ENCODE measurements at places on chromosomes 16 and 17.

- DNase-seq = peak; percentile 54
Measured at GRCh38 chr17:78912082-78912481, 9.1 kb upstream of the CEP295NL start.

DNA sequence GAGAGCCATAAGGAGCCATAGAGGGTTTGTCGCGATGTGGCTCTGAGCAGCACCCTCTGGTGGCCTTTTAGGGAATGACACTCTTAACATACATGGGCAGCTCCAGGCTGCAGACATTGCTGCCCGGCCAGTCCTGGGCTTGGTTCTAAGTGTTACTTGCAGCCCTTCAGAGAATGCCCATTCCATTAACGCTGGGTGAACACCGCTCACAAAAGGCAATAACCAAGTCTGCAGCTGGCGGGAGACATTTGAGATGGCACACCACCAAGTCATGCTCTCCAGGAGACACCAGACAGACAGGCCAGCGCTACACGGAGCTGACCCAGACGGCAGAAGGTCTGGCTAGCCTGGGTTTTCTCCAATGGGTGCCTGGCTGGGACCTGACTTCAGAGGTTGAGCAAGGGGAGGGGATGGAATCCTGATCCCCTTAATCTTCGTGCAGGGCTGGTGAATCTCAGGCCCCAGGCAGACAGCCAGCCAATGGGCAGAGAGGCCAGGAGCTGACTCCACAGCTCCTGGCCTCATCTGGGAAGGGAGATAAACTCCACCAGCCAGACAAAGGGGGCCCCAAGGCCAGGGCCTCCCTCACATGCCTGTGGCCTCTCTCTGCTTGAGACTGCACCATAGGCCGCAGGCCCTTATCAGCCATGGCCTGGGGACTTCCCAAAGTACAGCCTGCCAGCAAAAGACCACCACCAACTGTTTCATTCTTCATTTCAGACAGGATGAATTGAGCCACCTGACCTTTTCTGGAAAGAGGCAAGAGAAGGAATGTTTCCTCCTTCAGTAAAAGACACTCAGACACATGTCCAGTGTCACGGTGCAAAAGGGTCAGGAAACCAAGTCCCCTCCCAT, 58.8 kb downstream of the ZDHHC7 start:
- peak; percentile 96 for DNase-seq

GRCh38 chr17:55053855-55054254, 85.3 kb downstream of the STXBP4 start:
- no peak for DNase-seq

GRCh38 chr17:74431568-74432423, at the start of gene GPRC5C:
Gene GPRC5C, plus strand, starts transcription at chr17:74432088. Its CDS starts 7,689 bp downstream, at chr17:74439777.
- DNase-seq = peak; percentile 85

GRCh38 chr16:29816694-29817441, 916 bp downstream of the PAGR1 start:
- peak; percentile 96 for DNase-seq

DNA sequence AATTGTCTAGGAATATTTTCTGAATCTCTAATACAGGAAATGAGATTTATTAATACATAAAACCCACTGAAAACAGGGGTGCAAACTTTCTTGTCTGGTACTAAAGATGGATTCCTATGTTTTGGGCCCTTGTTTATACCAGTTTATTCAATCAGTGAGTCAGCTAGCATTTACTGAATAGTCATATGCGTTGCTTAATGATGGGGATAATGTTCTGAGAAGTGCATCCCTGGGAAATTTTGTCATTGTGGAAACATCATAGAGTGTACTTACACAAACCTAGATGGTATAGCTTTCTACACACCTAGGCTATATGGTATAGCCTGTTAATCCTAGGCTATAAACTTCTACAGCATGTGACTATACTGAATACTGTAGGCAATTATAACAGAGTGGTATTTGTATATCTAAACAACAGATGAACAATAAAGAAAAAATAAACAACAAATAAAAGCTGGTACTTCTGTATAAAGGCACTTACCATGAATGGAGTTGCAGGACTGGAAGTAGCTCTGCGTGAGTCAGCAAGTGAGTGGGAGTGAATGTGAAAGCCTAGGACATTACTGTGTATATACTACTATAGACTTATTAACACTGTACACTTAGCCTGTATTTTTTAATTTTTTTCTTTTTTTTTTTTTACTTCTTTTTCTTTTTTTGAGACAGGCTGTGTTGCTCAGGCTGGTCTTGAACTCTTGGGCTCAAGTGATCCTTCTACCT, 63.7 kb downstream of the SIAH1 start:
- DNase-seq = peak; percentile 84

- DNase-seq = no peak
Measured at GRCh38 chr16:56005958-56006357, 130.8 kb upstream of the CES5A start.

DNA sequence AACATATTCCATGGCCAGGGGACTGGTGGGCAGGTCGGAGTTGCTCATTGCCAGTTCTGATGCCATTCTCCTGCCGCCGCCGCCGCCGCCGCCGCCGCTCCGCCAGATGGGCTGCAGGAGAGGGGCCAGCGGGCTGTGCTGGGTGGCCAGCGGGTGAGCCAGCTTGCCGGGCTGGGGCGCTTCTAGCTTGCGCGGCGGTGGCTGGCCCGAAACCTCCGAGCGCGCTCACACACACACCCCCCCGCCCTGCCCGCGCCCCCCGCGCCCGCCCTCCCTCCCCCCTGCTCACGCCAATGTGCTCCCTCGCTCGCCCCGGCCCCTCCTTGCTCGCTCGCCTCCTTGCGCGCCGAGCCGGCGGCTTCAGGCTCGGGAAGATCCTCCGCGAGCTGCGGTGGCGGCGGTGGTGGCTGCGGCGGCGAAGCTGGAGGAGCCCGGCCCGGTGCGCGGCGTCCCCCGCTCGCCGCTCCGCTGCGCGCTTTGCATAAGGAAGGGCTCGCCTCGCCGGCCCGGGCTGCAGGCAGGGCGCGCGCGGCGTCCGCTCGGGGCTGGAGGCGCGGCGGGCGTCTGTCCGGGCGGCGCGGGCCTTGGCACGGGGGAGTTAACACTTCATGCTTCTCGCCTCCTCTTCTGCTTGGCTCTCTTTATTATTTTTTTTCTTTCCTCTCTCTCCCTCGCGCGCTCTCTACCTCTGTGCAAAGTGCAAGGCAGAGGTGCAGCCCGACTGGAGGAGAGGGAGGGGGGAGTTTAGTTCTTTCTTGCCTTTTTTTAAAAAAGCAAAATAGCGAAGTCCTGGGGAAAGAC, 500 bp downstream of the MAF start:
- peak; percentile 96 for DNase-seq

GRCh38 chr17:9968881-9969280, 63.8 kb upstream of the RCVRN start:
- no peak for DNase-seq

DNA sequence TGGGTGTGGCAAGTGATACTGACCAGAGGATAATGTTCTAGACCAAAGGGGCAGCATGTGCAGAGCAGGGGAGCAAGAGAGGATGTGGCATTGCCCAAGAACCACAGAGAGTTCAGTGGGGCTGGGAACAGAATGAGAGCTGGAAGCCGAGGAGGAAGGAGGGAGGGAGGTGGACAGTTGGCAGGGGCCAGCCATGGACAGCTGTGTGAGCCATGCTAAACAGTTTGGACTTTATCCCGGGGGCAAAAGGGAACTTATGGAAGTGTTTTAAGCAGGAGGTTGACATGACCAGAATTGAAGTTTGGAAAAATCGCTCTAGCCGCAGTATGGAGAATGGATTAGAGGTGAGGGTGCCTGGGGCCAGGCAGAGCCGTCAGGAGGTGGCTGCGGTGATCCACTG, 29.4 kb upstream of the TMEM132E start:
- DNase-seq = no peak

- peak; percentile 27 for DNase-seq
Measured at GRCh38 chr16:88334778-88335720, 47.7 kb upstream of the ZNF469 start.

DNA sequence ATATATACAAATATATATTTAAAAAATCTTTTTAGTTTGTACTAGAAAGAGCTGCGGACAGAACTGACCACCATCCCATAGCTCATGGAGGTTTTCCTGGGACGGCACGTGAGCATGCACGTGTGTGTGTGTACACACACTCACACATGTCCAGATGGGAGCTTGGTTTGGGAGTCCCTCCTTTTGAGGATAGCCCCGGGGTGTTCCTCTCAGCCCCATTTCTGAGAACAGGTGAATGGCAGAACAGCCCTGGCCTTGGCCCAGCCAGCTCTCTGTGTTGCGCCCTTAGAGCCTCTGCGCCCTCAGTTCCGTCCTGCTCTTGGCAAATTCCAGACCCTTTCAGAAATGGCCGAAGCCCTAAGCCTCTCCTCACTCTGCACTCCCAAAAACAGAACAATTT, 70.1 kb downstream of the AMFR start:
- DNase-seq = peak; percentile 70

DNA sequence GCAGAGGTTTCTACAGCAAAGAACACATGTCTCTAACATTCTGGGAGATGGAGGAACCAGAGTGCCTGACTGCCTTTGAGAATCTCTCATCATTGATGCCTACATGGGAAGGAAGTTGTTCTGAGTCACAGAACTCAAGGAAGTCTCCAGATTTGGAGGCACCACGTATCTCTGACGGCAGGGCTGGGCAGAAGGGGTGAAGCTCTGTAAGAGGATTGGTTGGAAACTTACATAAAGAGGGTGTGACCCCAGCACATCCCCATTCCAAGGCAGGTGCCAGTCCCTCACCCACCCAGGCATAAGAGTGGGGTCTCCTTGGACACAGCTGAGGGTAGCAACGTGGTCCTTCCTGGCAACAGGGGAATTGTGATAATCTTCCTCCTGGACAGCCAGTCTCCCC, 17.4 kb downstream of the TNFRSF13B start:
- no peak for DNase-seq

GRCh38 chr16:23434380-23434779, 18.6 kb downstream of the COG7 start:
- no peak for DNase-seq

- DNase-seq = no peak
Measured at GRCh38 chr16:60763869-60764268, 1272.4 kb downstream of the CDH8 start.

- DNase-seq = peak; percentile 81
Measured at GRCh38 chr17:50660042-50660886, 25.6 kb downstream of the ABCC3 start.

DNA sequence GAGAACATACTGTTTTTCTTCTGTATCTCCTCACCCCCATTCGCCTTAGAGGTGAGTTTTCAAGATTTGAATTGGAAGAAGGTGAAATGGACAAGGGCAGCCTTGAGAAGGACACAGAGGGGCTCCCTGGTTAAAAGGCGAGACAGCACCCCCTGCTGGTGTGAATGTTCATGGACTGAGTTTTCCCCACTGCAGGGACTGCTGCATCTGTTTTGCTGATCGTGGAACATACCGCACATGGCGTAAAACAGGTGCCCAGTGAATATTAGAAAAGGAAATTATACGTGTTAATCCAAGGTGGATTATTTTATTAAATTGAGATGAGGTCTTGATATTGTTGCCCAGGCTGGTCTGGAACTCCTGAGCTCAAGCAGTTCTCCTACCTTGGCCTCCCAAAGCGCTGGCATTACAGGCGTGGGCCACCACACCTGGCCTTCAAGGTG, 54.5 kb downstream of the NDE1 start:
- DNase-seq = peak; percentile 96

DNA sequence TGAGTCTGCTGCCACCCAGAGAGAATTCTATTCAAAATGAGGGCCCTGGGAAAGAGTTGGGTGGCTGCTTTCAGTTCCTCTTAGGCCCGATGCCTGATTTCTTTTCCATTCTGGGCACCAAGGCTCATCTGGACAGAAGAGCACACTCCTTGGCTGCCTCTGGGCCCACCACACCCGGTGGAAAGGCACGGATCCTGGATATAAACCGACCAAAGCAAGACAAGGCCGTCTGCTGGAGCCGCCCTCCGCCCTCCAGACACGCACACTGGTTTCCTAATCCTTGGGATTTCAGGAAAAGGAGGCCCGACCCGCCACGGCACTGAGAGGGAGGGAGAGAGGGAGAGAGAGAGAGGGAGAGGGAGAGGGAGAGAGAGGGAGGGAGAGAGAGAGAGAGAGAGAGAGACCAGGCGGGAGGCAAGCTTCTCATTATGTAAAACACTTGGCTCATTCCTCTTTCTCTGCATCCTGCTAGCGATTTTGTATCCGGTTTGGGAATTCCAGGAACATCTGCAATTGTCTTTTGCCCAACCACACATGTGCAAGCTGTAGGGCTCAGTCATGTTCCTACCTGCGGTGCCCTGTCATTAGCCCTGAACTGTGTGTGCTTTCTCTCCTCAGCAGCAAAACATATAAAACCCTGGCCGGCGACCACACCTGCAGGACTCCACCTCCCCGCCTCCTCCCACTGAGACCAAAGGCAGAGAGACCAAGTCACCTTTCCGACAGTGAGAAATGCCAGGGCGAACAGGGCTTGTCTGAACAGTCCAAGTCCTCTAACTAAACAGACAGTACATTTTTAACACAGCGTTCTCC, 347.2 kb downstream of the SOX9 start:
- DNase-seq = no peak

GRCh38 chr17:27593232-27593856, 37.6 kb upstream of the LGALS9 start:
- peak; percentile 2 for DNase-seq

GRCh38 chr16:85872734-85873133, 26.2 kb upstream of the IRF8 start:
- DNase-seq = no peak

GRCh38 chr16:56657555-56658326, at the start of gene MT1F:
Gene MT1F, plus strand, starts transcription at chr16:56657959. Its CDS starts 100 bp downstream, at chr16:56658059.
- DNase-seq = no peak

DNA sequence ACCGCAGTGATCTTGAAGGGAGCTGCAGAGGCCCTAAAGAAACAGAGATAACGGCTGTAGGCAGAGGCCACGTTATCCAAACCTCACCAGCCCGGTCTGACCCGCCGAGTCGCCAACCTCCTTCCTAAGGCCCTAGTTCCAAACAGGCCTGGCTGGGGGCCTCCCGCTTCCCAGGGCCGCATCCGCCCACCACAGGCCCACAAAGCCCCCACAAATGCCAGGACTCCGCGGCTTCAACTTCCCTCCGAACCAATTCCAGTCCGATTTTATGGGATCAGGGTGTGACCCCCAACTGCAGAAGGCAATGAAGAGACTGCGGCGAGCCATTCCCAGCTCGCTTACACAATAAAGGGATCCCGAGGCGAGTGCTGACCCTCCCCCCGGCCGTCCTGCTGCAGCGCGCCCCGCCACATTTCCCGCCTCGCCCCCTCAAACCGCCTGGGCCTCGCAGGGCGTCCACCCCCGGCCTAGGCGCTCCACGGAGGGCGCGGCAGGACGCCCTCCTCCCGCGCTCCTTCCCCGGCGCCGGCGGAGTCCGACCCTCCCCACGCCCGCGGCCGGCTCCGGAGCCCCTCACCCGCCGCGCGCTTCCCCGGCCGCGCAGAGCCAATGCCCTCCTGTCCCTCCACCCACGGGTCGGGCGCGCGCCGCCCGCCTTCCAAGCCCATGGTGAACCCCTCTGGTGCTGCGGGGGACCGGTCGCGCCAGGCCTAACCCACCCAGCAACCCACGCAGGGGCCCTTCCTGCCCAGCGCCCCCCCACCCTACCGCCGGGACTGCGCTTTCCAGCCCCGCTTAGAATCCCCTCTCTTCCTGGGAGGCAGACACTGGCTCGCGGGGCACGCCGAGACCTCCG, 926 bp downstream of the MYH10 start:
- peak; percentile 91 for DNase-seq

- no peak for DNase-seq
Measured at GRCh38 chr17:61205931-61206330, 193.7 kb upstream of the TBX2 start.

Measured in osteoblast (primary cell).